ENCODE measurements at places on chromosomes 6 and 20. TPM values are rescaled to one million over a fixed set of nuclear protein-coding genes. Genes with fewer than 3 reads are reported as not detected.

GRCh38 chr6:44192428-44193041, 24.2 kb upstream of the MYMX start:
- peak; percentile 62 for DNase-seq

DNA sequence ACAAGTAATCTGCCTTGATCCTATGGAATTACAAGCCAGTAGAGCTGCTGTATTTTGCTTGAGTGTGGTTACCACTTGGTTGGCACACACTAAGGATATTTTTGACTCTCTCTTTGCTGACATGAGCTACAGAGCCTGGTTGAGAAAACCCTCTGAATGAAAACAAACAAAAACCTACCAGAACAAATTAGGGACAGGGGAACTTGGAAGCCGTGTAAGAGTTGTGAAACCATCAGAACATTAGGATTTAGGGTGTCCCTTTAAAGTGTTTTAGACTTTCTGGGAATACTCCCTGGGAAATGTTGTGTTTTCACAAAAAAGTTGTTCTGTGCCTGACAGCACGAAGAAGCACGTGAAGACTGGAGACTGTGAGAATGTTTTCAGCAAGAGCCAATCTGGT, 20.5 kb upstream of the PDE7B start:
- DNase-seq, result no peak

DNA sequence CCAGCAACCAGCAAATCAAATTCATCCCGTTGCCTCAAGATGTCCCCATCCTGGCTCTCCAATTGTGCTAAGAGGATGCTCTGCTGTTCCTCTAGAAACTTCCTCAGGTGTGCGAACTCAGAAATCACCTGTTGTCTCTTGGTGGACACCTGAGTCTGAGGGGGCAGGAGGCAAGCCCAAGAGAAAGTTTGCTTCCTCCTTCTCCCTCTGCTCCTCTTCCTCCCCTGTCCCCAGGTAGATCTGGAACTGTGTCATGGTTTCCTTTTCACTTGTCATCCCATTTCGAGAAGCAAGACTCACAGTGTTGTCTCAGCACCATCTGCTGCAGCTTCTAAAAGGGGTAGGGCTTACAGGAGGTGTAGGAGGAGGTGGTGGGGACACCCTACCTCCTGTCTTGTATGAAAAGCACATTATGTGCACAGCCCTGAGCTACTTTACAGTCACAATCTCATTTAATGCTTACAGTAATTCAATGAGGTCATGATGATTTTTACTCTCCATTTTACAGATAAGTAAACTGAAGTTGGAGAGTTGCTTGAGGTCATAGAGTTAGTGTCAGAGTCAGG, 2.5 kb downstream of the TRIM10 start:
- no peak for DNase-seq

DNA sequence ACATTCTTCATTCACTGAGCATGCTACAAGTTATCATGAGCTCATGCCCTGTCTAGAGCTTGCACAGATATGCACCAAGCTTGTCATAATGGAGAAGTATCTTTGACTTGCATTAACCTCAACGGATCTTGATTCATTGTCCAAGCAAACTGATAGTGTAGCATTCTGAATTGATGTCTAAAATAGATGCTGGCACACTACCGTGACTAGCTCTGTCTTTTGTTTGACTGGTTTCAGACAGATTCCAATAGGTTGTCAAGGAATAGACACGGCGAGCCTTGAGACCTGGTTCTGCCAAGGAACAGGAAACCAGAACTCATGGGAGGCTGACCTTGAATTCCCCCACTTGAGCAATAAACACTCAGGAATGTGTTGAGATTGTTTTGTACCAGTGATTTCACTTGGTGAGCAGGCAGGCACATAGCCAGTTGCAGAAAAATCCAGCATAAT, 1153.1 kb upstream of the GJE1 start:
- no peak for DNase-seq

GRCh38 chr6:122426597-122426996, 27.1 kb downstream of the HSF2 start:
- no peak for DNase-seq

- no peak for DNase-seq
Observed at GRCh38 chr6:31761343-31761742, 1.1 kb upstream of the SAPCD1 start.

DNA sequence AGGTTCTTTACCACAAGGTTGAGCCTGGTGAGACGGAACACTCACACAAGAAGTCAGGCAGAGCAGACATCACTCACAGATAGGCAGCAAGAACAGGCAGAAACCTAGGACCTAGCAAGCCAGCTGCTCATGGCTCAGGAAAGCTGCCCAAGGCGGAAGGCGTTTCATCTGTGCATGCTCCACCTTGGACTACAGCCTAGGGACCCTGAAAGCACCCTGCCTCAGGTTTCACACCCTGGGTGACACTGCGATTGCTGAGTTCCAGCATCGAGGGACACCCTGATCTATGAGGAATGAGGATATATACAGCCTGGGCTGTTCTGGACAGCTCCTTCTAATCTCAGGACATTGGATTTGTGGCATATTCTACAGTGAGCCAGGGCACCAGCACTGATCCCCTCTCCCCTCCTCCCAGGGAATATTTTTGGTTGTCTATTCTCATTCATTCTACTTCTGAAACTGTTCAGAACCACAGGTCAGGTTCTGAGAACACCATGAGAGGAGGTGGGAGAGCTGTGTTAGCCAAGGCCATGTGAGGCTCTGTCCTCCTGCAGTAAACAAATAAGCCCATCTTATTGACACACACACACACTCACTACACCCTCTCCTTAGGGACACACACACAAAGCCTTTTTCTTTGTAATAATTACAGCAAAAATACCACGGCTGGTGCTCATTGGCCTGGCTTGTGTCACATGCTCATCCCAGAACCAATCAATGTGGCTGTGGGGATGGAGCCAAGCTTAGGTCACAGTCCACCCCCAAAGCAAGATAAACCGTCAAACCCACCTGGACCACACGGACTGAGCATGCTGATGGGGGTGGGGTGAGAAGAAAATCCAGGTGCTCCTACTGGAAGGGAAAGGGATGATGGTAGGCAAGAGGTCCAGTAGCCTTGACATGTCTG, 26.3 kb upstream of the PMEPA1 start:
- DNase-seq, result no peak

SAPCD1 gene
- 3.2 TPM for total RNA-seq

ADGB gene
- total RNA-seq, result not detected

PTGIS gene
- total RNA-seq, result 18.9 TPM
